ENCODE measurements at places on chromosomes 7 and 10. TPM values are rescaled to one million over a fixed set of nuclear protein-coding genes. Genes with fewer than 3 reads are reported as not detected.
A peak's percentile ranks its signal among the peaks of the same experiment; 100 is the strongest.

DNA sequence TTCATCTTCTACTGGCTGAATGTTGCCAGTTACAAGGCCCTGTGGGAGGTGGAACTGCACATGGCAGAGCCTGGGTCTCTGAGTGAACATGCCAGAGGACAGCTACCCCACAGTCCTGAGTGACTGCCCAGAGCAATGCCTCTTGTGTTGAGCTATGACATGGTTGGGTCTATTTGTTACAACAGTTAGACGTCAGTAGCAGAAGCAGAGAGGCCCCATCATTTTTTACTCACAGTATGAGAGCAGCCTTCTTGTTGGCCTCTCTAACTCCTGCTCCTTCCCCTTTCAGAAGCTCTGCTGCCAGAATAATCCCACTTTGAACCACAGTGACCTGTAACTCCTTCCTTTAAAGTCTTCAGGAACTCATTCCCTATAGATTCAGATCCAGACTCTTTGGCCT, 30.8 kb upstream of the NRP1 start:
- DNase-seq: no peak

- peak; percentile 48 for DNase-seq
These were observed at the start of gene PPP1R9A for GRCh38 chr7:94907026-94907810. Gene PPP1R9A (plus strand): TSS chr7:94907594. CDS start chr7:94910114, 2,520 bp downstream.

DNA sequence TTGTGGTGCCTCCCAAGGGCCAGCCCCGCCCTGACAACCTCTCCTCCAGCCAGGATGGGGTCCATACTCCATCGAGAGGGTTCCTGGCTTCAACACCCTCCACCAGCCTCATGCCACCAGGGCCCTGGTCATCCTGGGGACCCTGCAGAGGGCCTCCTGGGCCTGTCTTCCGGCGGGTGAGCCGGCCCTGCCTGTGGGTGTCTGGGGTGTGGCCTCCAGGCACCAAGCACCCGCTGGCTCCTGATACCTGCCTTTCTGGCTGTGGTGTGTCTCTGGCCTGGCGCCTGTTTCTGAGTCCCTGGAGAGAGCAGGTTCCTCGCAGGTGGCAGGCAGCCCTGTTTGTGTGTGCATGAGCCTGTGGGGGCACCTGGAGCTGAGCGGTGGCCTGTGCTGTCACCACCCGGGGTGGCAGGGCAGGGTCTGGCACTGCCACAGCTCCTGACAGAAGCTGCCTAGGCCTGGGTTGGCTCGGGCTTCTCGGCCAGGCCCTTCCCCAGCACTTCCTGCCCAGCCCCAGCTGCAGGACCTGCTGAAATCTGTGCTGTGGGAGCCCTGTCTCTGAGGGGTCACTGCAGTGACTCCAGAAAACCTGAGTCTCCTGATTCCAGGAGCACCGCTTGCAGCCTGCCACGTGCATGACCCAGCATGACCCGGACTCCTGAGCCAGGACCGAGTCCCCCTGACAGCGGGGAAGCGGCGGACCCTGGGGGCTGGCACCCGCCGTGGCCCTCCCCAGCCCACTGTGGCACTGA, 18.4 kb downstream of the ADAM8 start:
- DNase-seq: no peak

- DNase-seq: no peak
These were observed 36.2 kb upstream of the CCDC7 start for GRCh38 chr10:32409741-32410140.

DNA sequence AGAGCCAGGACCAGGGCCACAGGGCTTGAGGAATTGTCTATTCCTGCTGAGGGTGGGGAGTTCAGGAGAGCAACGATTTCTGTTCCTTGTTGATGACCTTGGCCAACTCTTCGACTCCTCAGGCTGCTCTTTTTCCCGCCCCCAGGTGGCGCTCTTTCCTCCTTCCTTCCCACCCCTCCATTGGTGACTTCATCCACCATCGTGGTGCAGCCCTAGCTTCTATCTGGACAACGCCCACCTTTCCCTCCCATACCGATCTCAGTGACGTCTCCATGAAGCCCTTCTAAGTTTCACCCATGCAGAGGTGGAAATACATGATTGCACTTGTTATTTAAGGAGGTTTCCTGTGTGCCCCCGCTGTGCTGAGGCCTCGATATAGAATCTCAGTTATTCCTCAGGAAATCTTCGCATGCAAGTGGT, 22.1 kb upstream of the CARD11 start:
- no peak for DNase-seq

GRCh38 chr10:83179371-83179770, 959.9 kb upstream of the GHITM start:
- no peak for DNase-seq

DNA sequence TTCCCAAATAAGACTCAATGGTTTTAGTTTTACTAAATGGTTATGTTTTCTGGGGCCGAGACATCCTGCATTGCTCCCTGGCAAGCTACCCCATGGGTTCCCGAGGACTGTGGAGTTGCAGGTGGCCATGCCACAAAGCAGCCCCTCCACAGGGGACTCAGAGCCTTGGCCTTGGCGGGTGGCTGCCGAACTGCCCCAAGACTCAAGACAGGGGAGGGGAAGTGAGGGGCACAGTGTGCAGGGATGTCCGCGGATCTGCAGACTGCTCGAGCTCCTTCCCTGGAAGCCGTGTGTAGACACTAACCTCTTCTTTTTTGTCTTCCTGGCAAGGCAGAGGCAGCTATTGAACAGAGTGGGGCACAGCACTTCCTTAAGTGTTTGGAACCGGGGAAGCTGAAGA, 154.6 kb downstream of the EBF3 start:
- no peak for DNase-seq

GRCh38 chr10:73920089-73920488, 9.2 kb downstream of the PLAU start:
- DNase-seq: no peak

GRCh38 chr10:58653139-58653538, 140.5 kb downstream of the BICC1 start:
- DNase-seq: no peak

- DNase-seq: no peak
These were observed 83.1 kb downstream of the ADCY1 start for GRCh38 chr7:45657136-45657889.

DNA sequence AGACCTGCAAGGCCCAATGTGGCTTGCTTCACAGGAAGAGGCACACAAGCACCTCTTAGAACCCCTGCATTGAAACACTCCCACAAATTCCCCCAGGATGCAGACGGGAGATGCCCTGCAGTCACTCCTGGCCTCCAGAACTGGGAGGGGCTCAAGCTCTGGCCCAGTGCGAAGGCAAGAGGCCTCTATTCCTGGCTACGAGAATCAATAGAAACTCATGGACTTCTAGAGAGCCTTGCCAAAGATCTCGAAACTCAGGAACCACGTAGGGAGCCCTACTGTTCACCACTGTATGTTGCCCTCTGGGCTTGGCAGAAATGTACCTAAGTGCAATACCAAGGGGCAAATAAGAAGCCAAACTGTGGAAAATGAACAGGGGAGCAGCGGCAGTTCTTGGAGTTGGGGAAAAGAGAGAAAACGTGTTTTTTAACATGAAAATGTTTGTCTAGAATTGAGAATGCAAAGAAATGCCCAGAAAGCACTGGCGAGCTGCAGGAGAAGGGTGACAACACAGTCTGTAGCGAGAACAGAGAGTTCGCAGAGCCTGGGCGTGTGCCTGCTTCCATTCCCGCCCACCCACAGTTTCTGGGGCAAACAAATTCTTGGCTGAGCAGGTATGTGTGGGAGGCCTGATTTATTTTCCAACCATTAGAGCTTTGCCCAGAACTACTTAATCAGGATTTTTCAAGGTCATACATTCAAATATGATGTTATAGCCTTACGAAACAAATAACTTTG, 260.5 kb upstream of the KLF14 start:
- DNase-seq: no peak

DNA sequence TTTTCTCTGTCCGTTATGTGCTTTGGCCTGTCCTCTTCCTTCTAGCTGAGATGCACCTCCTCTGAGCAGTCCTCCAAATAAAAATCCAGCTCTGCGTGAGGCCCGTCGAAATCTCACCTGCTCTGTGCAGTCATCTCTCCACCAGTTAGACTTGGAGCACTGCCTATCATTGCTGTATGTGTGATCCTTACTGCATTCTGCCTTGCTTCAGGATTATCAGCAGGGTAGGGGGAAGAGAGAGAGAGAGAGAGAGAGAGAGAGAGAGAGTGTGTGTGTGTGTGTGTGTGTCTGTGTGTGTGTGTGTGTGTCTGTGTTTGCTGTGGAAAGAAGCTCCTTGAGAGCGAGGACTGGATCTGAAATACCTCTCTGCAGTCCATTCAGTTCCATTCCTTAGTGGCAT, 129.4 kb downstream of the CCNY start:
- no peak for DNase-seq

DNA sequence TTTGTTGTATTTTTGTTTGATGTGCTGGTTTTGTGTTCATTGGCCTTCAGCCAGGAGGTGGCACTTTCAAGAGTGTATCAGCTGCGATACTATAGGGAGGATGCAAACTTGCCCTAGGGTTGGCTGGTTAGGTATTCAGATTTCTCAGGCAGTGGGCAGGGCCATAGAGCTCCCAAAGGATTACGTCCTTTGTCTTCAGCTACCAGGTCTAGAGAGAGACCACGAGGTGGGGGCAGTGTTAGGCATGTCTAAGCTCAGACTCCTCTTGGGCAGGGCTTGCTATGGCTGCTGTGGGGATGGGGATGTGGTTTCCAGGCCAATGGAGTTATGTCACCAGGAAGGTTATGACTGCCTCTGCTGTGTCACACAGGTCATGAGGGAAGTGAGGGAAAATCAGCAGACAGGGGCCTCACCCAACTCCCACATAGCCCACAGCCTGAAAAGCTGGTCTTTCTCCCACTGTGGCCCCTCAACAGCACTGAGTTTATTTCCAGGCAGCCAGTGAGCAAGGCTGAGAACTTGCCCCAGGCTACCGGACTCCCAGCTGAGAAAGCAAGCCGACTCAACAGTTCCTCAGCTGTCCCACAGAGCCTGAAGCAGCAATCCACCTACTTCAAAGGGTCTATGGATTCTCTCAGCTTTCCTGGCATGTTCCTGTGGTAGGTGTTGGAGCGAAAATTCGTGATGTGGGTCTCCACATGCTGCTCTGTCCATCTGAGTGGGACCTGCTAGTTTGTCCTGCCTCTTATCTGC, 227.4 kb upstream of the COBL start:
- DNase-seq: no peak

DNA sequence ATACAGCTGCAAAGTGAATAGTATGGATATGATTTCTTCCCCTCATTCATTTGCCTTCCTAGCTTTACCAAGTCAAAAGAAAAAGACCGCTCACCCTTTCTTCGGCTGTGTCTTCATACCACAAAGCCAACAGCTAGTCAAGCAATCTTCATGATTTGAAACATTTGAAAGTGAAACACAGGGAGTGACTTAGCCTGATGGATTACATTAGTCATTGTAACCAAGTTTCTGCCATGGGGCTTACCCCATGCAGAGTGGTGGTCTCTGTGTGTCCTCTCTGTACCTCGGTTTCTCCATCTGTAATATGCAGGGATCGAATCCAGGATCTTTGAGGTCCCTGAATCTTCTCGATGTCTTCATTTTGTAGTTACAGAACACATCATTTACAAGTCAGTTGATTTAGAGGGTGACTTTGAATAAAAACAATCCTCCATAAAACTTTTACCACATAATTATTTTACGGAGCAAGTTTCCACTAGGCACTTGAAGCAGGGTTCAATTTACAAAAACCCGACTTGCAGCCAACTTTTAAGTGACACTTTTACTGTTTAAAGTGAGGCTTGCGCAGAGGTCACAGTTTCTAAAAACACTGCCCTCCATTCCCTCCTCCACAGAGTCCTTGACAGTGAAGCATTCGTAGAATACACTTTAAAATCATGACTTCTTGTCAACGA, 2.2 kb upstream of the LGI1 start:
- no peak for DNase-seq

GRCh38 chr10:111186358-111186757, 109.5 kb downstream of the ADRA2A start:
- DNase-seq: peak; percentile 32

GRCh38 chr7:45888185-45888992, at the start of gene IGFBP1:
Gene IGFBP1 (plus strand): TSS chr7:45888488. CDS start chr7:45888653, 165 bp downstream.
- peak; percentile 34 for DNase-seq

GRCh38 chr7:32259931-32260596, 189.9 kb upstream of the PDE1C start:
- DNase-seq: no peak

DNA sequence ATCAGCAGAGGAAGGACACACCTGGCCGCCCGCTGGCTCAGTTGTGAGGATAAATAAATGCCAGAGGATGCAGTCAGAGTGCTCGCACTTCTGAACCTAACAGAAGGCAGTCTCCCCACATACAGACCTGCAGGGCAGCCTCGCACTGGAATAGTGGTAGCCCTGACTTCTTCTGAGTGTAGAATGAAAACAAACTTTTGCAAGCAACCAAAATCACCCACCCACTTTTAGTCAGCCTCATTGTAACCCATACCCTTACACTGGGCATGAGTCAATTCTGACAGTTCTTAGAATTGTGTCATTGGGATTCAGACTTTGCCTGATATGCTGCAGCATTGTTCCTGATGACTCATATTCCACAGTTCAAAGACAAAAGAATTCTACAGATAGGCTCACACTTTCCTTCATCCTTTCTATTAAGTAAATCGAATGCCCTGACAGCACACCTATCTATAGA, 167.0 kb upstream of the CDK1 start:
- no peak for DNase-seq

- DNase-seq: no peak
These were observed 147.0 kb downstream of the OAT start for GRCh38 chr10:124271676-124272075.

GRCh38 chr10:12334186-12334530, 15.2 kb upstream of the CAMK1D start:
- DNase-seq: no peak

DNA sequence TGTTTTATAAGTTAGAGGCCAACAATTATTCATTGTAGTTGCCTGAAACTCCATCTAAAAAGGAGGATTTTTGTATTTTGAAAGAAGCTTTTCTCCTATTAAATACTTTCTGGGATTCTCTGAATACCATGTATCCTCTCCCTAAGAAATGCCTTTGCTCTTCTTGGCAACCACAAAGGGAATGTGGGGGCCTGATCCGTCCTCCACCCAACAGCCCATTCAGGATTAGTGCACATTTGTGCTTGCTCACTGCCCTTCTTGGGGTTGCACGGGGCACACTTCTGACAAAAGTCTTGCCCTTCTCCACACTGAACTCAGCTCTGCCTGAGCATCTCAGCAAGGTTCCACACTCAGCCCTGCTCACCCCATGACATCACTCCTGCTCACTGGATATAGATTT, 194.2 kb downstream of the SLC25A13 start:
- DNase-seq: no peak

NOC3L gene
- polyA plus RNA-seq: 14.5 TPM

PCGF5 gene
- polyA plus RNA-seq: 15.6 TPM

AKR1C8 gene
- not detected for polyA plus RNA-seq

TRPV5 gene
- 0.09 TPM for polyA plus RNA-seq

LIPJ gene
- 0.05 TPM for polyA plus RNA-seq

AGBL3 gene
- polyA plus RNA-seq: 3.6 TPM

PRRT4 gene
- 32.9 TPM for polyA plus RNA-seq

CCDC201 gene
- not detected for polyA plus RNA-seq

IQUB gene
- 0.37 TPM for polyA plus RNA-seq

PFKP gene
- 30.4 TPM for polyA plus RNA-seq

H2BK1 gene
- not detected for polyA plus RNA-seq

Measured in hindlimb muscle (tissue), 1 donor.